ENCODE measurements at places on chromosomes 5 and 9.

- no peak for DNase-seq
Observed at GRCh38 chr5:123344816-123345426, 78.3 kb downstream of the CEP120 start.

DNA sequence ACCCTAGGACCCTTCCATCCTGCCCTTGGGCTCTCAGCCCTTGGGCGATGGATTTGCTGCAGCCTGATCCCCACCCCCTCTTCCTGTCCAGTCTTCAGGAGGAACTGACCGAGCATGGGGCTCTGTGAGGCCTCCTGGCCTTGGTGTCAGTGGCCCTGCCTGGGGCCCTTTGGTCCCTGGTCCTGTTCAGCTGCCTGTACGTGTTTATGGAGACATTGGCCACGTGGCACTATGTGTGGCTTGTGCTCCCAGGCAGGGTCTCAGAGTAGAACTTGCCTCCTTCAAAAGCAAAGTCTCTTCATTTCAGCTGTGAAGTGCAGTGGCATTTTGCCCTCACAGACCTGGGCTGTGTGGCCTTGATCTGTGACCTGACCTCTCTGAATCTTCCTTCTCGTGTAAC is 11.1 kb downstream of the FCN2 start:
- DNase-seq, result no peak

DNA sequence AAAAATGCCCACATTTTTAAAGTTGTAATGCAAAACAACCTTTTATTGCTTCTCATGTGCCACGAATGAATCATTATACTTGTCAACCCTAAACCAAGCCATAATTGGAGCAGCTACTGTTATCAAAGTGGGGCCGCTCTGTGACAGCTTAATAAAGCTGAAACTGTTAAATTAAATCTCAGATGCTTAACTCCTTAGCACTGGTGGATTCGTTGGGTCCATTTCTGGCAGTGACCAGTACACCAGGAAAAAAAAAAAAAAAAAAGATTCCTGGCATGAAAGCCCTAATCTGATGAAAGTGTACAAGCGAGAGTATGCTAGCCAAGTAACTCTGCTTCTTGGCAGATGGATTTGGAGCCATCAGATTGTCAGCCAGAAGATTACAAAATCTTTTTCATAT is 164.8 kb downstream of the ZSWIM6 start:
- DNase-seq, result no peak

DNA sequence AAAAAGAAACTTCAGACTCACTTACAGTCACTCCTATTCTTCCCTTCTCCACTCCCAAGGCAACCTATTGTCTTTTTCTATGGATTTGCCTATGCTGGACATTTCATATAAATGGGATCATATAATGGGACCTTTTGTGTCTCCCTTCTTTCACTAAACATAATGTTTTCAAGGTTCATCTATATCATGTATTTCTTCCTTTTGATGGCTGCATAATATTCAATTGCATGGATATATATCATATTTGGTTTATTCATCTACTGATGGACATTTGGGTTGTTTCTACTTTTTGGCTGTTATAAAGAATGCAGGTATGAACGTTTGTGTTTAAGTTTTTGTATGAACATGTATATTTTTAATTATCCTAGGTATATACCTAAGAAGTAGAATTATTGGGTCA is 30.6 kb downstream of the ANKHD1 start:
- no peak for DNase-seq

DNA sequence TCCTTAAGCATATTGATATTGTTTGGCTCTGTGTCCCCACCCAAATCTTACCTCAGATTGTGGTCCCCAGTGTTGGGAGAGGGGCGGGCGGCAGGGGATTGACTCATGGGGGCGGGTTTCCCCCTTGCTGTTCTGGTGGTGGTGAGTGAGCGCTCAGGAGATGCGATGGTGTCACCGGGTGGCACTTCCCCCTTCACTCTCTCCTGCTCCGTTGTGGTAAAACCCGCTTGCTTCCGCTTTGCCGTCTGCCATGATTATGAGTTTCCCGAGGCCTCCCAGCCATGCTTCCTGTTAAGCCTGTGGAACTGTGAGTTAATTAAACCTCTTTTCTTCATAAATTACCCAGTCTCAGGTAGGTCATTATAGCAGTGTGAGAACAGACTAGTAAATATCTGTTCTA is 229.1 kb downstream of the IRX2 start:
- DNase-seq, result no peak

GRCh38 chr9:108889649-108890067 is 27.6 kb downstream of the ACTL7A start:
- DNase-seq, result peak; percentile 6

- no peak for DNase-seq
Observed at GRCh38 chr5:15322421-15322820, 177.6 kb upstream of the FBXL7 start.

DNA sequence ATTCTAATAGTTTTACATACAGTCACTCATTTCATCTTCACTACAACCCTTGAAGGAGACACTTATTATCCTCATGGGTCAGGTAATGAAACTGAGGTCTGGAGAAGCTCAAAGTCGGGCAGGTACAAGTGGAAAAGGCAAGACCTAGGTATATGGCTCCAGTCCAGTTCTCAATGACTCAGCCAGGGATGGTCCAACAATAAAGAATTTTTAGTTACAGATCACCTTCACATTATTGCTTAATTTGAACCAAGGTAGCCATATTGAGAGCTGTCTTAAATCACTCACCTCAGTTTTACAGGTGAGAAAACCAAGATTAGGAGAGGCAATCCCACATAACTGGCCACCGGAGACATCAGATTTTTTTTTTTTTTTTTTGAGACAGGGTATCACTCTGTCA is 55.4 kb downstream of the PTPN3 start:
- DNase-seq, result no peak

- no peak for DNase-seq
Observed at GRCh38 chr9:119268985-119269384, 100.2 kb downstream of the BRINP1 start.

DNA sequence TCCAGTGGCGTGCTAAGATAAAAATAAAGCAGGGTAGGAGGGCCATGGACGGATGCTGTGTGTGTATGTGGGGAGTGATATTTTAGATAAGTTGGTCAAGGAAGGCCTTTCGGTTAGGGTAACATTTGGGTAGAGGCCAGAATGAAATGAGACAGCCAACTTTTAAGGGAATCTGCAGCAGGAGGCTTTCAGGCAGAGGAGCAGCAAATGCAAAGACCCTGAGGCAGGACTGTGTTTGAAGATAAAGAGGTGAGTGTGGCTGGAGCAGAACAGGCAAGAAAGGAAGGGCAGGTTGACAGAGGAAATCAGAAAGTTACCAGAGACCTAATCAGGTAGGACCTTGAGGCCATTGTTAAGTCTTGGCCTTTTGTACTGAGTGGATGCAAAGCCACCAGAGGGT is 106.2 kb downstream of the MAST4 start:
- DNase-seq, result no peak

GRCh38 chr9:20373263-20373662 is 249.0 kb downstream of the MLLT3 start:
- DNase-seq, result no peak

DNA sequence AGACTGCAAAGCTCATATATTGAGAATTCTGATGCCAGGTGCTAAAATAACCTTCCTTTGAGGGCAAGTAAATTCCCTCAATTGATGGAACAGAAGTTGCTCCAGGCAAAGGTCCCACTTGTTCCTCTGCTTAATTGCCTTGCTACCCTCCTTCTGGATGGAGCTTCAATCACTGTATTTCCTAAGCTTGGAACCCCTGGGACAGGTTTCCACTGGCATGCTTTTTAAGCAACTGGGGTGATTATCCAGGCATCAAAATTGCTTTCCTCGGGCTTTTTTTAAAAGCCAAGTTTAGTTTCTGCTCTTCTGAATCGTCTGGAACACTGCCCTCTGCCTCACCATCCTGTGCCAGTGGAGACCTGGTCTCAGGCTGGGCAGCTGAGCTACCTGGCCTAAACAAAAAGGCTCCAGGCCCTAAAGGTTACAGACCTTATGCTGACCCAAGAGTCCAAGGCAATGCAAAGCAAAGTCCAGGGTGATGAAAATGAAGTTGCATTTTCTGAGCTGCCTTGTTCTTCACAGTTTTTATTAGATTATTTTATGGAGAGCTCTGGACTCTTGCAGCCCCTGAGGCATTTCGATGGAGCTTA is 167.9 kb upstream of the CD180 start:
- no peak for DNase-seq

GRCh38 chr5:139683295-139684271 is 35.4 kb downstream of the CXXC5 start:
- no peak for DNase-seq

DNA sequence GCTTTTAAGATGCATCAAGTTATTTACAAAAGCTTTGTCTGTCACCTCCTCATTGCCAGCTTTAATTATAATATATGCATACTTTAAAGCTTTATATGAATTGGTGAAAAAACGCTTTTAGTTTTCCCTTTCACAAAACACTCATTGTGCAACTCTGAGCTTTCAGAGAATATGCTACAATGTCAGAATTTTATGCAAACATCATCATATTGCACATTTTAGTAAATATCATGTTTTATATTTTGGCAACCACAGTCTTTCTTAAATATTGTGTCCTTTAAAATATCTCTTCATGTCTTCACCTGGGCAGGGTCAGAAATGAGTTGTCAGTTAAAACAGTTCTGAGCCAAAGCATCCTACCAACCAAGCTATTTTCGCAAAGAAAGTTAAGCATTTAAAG is 601.1 kb upstream of the RORB start:
- DNase-seq, result no peak

DNA sequence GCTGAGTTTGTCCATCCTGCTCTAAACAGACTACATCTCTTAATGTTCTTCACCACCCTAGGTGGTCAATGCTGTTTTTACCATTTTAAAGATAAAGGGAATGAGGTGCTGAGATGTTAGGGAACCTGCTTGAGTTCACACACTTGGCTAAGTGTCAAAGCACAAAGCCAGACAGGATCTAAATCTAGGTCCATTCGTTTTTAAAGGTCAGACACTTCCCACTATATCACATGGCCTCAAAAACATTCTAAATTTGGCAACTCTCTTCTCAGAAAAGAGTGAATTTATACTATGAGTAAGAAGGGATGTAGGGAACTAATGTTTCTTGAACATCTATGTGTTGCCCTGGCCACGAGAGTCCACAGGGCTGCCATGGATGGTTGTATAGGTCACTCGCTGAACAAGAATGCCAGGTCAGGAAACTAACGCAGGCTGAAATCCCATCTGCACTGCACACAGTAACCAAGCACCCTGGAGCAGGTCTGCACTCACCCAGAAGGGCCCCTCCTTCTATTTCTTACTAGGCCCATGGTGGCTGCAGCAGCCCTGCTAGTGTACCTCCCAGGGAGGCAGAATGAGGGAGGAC is 213.0 kb downstream of the SPOCK1 start:
- no peak for DNase-seq

DNA sequence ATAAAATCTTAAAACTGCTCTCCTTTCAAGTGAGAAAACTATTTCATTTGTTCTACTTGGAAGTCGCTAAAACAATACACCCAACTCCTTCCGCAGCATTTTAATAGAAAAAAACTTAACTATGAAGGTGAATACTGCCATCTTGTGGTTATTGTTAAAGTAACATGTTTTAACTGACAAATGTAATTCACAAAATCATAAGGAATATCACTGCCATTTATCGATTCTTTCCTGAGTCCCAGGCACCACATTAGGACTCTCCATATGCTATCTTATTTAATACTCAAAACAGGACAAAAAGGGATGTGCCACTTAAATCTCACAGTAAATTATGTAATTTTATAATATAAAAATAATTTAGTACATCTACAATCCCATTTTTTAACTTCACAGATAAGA is 130.5 kb upstream of the ITGA1 start:
- DNase-seq, result peak; percentile 12

DNA sequence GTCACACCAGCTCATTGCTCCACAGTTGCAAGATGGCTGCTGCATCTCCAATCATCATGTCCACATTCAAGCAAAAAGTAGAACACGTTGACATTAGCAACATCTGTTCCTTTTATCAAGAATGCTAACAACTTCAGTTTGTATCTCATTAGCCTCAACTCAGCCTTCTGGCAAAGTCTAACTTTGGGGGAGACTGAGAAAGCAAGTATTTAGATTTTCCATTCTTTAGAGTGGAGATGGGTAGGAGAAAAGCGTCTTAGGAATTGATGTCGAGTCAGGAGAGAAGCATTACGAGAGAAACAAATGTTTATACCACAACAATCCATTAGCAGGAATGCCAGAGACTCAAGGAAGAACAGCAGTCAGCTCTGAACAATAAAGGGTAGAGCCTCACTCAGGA is 446.3 kb downstream of the ENC1 start:
- no peak for DNase-seq

DNA sequence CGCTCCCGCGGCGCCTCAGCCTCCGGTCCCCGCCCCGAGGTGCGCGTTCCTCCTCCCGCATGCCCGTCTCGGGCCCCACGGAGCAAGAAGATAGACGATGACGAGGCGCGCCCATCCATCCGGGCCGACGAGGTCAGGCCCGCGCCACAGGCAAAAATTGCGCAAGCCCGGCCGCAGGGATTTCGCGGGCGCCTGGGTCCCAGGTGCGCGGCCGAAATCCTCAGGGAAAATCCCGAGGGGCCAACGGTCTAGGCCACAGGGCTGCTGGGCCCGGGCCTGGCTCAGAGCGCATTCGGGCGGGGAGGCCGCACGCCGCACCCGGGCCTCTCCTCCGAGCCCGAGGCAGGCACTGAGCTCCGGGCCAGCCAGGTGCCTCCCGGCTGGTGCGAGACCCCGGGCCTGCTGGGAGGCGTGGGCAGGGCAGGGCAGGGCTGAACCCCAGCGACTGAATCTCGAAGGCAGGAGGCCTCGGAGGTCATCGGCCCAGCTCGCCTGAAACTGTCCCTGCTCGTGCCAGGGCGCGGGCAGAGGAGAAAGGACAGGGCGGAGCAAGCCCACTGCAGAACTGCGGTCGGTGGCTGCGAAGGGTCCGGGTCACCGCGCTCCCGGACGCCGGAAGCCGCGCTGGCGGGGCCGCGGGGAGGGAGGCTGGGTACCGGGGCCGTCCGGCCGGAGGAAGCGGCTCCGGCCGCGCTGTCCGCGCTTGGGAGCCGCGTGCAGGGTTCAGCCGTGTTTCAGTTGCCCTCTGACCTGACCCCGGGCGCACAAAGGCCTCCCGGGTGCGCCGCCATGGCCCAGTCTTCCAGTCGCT is 66.8 kb downstream of the FOXD1 start:
- DNase-seq, result no peak

DNA sequence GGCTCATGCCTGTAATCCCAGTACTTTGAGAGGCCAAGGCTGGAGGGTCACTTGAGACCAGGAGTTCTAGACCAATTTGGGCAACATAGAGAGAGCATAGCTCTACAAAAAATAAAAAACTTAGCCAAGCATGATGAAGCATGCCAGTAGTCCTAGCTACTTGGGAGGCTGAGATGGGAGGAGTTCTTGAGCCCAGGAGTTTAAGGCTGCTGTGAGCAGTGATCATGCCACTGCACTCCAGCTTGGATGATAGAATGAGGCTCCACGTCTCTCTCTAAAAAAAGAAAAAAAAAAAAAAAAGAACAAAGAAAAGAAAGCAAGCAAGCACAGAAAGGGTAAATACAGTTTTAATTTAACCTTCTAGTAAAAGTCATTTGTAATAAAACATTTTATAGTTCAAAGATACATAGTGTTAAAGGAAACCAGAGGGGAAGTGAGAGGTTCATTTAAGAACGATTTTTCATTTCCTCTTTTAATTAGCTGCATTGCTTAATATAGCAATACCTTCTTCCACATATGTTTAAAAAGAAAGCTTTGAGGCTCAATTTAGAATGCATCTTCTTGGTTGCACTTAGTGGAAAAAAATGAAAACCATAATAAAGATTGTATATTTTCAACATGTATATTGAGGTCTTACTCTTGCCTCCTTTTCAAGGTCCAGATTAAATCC is 14.9 kb downstream of the GAPT start:
- DNase-seq, result no peak

Measured in fibroblast of skin of left biceps (primary cell).